ENCODE measurements at places on chromosomes 4 and X.
A peak's percentile ranks its signal among the peaks of the same experiment; 100 is the strongest.

DNA sequence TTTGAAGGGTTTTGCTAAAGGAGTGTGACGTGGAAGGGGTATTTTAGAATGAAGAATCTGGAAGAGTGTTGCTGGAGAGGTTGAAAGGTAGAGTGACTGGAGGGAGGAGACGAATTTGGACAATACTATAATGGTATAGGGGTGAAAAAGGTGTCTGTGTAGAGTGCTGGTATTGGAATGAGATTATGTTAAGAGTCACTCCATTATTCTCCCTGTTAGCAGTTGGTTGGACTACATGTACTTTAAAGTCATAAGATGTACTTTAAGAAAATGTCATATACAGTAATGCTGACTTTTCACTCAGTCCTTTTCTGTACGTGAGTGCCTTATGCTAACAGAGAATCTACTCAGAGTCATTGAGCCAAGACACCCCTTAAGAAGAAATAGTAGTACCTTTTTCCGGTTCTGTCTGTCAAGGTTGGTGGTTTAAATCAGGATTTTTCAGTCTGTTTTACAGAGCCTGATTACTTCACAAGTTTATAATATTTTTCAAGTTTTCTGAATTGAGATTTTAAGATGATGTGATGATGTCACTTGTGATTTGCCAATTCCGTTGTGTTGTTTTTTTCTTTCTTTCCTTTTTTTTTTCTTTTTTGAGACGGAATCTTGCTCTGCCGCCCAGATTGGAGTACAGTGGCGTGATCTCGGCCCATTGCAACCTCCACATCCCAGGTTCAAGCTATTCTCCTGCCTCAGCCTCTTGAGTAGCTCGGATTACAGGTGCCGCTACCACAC is 56.6 kb downstream of the WWC2 start:
- DNase-seq: no peak

DNA sequence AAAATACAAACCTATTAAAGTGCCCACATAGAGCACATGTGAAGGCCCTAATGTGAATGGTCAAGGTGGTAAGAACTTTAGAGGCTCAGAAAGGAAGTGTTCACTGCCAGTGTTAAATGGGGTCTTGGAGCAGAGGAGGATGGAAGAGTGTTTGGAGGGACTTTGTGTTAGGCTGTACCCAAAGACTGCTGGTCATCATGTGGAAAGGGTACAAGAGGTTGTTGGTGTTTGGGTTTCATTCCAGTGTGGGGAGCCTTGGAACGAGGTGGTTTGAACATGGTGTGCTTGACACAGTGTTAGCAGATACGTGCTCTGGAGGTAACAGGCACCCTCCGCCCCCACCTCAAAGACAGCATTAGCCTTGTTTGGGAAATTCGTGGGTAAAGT is 73.1 kb downstream of the RAPGEF2 start:
- DNase-seq: no peak

DNA sequence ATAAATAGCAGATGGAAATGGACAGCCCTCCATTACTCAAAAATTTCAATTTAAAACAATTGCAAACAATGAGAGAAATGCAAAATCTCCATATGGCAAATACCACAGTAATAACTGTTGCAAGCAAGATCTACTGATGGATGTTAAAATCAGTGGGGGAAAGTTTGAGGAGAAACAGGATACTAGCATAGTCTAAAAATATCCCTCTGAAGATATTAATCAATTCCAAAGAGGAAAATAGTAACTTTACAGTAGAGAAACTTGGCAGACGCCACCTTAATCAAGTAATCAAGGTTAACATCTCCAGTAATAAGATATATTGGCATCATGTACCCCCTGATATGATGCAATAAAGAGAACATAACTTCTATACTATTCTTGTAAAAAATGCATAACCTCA is 344.8 kb downstream of the ZNF674 start:
- DNase-seq: no peak

- peak; percentile 74 for DNase-seq
Observed at GRCh38 chr4:140095694-140096482, 58.1 kb downstream of the MAML3 start.

DNA sequence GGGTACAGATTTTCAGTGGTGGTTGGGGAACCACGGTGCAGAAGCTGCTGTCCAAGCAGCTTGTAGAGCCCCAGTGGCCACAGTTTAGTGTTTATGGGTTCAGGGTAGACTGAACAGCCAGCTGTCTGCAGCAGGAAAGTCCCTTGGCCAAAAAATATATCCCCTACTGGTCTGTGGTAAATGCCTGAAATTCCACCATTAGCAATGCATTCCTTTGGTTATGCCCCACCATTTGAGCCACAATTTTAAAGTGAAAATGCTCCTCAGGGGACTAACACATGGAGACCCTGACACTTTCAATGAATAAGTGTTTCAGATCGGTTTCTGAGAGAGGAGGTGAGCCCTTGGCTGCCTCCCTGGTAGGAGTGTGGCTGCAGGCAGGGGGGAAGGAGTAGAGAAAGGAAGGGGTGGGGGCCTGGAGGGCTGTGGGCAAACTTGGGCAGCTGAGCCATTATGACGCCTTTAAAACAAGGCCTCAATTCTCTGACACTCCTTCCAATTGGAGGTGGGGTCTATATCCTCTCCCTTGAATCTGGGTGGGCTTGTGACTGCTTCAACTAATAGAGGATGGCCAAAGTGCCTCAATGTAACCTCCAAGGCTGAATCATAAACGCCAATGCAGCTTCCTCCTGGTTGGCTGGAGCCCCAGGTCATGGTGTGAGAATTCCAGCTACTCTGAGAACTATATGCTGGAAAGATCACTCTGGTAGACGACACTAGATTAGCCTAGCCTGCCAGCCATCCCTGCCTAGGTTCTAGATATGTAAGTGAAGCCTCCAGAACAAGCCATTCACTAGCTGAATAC is 75.8 kb upstream of the ATP6AP2 start:
- DNase-seq: no peak

- no peak for DNase-seq
Observed at GRCh38 chr4:8560265-8561047, 19.7 kb upstream of the GPR78 start.

DNA sequence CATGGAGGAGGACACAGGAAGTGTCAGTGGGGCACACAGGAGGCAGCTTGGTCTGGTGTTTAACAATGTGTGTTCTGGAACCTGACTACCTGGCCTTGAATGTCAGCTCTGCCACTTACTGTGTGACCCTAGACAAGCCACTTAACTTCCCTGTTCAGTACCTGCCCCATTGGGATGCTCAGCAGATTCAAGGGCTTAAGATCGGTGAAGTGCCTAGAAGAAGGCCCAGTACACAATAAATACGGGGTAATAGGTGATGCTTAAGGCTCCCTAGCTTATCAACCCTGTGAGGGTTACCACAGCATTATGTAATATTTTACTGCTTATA is 1.6 kb upstream of the CHIC2 start:
- no peak for DNase-seq

- no peak for DNase-seq
Observed at GRCh38 chr4:7756561-7757355, 182.9 kb downstream of the AFAP1 start.

DNA sequence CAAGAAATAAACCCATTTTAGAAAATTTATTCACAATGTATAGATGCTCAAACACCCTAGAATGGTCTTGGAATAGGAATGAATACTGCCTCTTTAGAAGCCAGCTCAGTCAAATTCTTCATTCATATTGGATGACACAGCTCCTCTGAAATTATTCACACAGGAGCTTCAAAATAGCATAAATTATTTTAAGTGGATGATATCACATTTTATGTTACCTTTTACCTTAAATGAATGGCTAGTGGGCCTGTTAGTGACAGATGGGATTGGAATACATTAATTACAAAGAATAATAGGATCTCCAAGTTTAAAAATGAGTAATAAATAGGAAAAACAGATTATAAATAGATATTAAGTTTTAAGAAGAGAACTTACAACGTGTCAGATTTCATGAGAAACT is 184.4 kb downstream of the GABRB1 start:
- no peak for DNase-seq

GRCh38 chr4:150826306-150826705 is 188.8 kb downstream of the LRBA start:
- DNase-seq: no peak

GRCh38 chr4:4396628-4397440 is 9.9 kb downstream of the NSG1 start:
- no peak for DNase-seq

GRCh38 chrX:73400136-73400748 is 46.6 kb upstream of the CDX4 start:
- no peak for DNase-seq

DNA sequence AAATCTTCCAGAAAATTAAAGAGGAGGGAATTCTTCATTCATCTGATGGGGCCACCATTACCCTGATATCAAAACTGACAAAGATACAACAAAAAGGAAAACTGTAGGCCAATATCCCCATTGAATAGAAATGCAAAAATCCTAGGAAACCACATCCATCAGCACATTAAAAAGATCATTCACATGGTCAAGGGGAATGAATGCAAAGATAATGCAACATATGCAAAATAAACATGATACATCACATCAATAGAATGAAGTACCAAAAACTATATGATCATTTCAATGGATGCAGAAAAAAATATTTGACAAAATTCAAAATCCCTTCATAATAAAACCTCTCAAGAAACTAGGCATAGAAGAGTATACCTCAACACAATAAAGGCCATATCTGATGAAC is 108.9 kb upstream of the SH3RF1 start:
- no peak for DNase-seq

DNA sequence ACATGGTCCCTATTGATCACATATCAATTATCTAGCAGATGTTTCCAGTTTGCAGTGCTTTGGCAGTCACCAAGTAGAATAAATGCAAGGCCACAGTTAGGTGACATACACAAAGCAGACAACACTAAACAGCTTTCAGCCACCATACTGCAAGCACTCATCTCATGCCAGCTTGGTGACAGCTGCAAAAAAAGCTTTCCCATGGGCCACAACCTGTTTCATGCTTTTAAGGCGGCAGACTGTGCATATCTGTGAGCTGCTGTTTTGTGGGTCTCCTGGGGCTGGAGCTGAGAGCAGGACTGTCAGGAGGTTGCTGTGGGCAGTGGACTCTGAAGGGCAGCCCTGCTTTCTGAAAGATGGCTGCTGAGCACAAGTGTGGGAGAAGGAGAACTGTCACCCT is 82.6 kb downstream of the FHDC1 start:
- no peak for DNase-seq

DNA sequence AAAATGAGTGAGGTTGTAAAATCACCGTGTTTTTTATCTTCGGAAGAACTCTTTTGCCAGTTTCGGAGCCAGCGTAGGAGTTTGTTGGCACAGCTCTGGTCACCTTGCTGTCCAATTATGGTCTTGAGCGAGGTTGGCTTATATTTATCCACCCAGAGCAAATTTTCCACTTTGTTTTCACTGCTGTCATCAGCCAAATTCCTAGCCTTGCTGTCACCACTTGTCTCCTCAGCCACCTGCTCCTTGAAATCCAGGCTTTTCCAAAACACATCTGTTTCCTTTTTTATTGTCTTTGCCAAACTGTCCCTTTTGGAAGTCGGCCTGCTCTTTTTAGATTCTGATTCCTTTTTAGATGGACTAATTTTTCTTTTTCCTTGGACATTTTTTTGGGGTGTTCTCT is 57.6 kb downstream of the RFC1 start:
- no peak for DNase-seq

DNA sequence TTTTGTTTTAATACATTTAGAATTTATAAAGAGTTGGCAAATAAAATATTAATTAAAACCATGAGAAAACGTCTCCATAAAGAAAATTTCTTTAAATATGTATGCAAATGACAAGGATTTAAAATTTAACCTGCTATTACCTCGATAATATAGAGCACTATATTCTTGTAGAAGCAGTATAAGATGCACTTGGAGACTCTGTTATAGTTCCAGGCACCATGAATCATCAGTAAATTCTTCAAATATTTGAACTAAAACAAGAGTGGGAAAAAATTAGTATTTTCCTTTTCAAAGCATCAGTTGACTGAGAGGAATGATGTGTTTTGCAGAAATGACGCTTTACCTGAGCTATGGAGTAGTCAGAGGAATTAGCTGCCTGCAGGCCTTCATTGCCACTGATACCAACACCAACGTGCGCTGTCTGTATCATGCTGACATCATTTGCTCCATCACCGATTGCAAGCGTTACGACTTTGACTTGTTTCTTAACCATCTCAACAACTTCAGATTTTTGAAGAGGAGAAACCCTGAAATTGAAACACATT is 67.3 kb downstream of the SHISA3 start:
- no peak for DNase-seq

DNA sequence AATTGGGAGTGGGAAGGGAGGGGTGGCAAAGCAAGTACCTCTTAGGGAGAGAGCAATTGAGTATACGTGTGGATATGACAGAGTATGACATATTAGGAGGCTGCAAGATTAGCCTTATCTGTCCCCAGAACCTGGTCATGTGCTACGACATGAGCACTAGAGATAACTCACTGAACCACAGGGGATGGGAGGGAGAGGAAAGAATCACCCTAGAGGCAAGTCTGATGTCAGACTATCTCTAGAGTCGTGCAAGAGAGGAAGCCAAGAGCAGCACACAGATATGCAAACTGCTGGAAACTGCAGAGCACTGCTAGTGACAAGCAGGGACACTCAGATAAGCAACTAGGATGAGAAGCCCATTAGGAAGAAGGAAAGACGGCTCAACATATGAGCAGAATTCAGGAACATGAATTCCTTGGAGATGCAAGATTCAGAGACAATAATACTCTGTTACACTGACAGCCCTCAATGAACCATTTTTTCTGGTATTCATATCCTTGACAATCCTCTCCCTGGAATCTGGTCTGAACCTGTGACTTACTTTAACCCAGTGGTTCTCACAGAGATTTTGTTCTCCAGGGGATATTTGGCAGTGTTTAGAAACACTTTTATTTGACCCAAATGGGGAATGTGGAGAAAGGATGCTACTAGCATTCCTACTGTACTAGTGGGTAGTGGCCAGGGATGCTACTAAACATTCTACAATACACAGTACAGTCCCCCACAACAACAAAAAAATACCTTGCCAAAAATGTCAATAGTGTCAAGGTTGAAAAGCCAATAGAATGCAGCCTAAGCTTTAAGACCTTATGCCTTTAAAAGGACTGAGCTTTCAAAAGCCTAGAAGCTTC is 84.0 kb upstream of the BMP2K start:
- peak; percentile 30 for DNase-seq

GRCh38 chr4:1506956-1507721 is 100.9 kb upstream of the NKX1-1 start:
- DNase-seq: no peak

- DNase-seq: peak; percentile 39
Observed at GRCh38 chrX:3811331-3812311, 98.2 kb upstream of the PRKX start.

- DNase-seq: no peak
Observed at GRCh38 chrX:2756548-2756947, 4.7 kb downstream of the XG start.

GRCh38 chrX:141945426-141945825 is 41.7 kb downstream of the MAGEC1 start:
- no peak for DNase-seq

- no peak for DNase-seq
Observed at GRCh38 chr4:165426331-165426730, 47.5 kb downstream of the CPE start.

DNA sequence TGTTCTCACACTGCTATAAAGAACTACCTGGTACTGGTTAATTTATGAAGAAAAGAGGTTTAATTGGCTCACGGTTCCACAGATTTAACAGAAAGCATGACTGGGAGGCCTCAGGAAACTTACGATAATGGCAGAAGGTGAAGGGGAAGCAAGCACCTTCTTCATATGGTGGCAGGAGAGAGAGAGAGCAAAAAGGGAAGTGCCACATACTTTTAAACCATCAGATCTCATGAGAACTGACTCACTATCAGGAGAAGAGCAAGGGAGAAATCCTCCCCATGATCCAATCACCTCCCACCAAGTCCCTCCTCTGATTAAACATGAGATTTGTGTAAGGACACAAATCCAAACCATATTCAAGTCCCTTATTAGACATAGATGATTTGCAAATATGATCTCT is 12.3 kb upstream of the RAP2C start:
- DNase-seq: no peak
